ENCODE measurements at places on chromosomes 12 and 14.

GRCh38 chr14:20820063-20820904 lies 17.6 kb upstream of the RNASE1 start:
- DNase-seq = no peak

DNA sequence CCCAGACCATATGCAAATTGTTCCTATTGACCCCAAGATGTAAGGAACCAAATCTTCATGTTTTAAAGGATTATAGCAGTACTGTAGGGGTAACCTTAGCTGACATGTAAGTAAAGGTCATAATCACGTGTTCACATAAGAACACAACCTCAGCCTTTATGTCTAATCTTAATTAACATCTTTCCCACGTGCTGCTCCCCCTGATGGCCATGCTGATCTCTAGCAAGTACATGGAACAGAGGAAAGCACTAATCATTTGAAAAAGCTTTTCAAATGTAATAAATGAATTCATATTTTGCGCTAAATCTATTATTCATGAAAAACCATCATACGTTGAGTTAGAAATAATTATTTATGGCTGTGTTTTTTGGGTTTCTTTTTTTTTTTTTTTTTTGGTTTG lies 30.5 kb upstream of the ITPR2 start:
- DNase-seq = no peak

DNA sequence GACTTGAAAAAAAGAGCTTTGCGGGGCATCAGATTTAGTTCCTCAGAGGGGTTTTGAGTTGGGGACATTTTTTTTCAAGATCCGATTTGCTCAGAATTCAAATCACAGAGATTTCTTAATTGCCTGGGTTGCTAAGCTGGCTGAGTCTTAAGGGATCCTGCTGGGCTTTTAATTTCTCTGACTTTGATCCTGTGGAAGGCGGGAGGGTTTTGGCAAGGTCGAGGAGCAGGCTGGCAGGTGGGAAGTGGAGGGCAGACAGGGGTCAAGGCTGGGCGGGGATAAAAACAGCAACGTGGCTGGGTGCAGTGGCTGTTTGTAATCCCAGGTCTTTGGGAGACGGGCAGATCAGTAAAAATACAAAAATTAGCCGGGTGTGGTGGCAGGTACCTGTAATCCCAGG lies 33.5 kb upstream of the CCDC63 start:
- DNase-seq = no peak

DNA sequence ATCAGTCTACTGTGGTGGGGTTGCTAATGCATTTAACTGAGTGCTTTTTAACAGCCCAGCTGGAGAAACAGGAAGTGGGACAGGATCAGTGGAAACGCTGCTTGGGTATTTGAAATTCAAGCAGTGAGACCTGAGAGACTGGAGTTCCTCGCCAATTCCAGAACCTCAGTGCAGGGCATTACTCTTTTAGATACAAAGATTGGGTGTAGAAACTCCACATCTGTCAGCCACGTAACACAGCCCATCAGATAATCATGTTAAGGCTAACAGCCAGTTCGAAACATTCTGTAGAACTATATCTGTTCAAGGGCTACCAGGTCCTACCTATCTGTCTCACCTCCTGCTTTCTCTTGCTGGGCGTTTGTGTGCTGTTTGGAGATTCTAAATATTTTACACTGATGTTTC lies 45.5 kb downstream of the RAD52 start:
- no peak for DNase-seq

DNA sequence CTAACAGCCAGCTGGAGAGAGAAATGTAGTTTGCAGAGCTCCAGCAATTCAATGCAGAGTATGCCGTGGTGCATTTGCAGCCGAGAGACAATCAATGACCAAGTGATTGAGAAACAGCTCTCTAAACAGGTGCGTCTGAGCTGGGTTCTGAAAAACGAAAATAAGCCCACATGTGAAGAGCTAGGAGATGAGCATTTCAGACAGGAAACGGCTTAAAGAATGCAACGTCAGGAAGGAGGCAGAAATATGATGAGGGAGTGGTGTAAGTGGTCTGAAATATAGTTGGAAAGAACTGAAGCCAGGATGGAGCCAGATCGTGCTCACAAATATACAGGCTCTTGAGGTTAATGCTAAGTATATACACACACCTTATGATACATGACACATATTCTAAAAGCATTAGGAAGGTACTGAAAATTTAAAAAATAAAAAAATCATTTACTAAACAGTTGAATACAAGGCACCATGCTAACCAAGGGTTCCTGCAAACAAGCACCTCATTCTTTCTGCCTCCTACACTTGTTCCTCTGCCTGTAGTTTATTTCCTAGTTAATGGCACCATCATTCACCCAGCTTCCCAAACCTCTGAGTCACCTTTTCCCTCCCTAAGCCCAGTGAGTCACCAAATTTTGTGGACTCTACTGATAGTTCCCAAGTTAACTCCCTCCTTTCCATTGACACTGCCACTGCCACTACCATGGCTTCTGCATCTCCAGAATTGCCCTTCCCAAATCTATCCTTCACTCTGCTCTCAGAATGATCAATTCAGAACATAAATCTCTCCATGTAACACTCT lies 2.3 kb upstream of the GARIN2 start:
- no peak for DNase-seq

DNA sequence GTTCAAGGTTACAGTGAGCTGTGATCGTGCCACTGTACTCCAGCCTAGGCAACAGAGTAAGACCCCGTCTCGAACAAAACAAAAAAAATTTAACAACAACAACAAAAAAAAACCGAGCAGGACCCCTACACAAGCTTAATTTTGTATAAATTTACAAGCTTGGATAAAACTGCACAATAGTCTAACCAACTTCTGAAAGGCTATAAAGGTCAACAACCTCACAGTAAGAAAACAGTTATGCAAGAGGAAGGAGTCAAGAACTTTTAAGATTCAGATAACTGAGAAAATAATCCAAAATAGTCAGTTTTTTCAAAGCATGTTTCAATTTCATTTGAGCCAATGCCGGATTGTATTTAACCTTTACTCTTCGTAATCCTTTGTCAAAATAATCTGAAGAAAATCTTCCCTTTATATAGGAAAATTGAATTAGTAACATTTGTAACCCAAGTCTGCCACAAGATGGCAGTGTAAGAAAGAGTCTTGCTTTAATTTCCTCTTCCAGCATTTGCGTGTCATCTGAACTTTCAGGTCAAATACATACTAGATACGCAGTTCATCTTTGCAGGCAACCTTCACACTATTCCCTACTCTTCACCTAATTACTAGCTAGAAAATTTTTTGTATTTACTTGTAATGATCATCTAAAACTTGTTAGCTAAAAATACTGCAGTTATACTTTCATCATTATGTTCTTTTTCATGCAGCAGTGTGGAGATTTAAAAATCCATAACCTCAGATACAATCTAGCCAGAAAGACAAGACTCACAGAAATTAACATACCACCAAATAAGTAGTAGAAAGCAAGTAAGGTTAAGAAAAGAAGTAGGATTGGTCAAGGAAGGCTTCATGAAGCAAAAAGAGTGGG lies 5.8 kb downstream of the CCNB1IP1 start:
- peak; percentile 83 for DNase-seq

- no peak for DNase-seq
These were observed 73.2 kb downstream of the SLC25A47 start for GRCh38 chr14:100396266-100396795.

DNA sequence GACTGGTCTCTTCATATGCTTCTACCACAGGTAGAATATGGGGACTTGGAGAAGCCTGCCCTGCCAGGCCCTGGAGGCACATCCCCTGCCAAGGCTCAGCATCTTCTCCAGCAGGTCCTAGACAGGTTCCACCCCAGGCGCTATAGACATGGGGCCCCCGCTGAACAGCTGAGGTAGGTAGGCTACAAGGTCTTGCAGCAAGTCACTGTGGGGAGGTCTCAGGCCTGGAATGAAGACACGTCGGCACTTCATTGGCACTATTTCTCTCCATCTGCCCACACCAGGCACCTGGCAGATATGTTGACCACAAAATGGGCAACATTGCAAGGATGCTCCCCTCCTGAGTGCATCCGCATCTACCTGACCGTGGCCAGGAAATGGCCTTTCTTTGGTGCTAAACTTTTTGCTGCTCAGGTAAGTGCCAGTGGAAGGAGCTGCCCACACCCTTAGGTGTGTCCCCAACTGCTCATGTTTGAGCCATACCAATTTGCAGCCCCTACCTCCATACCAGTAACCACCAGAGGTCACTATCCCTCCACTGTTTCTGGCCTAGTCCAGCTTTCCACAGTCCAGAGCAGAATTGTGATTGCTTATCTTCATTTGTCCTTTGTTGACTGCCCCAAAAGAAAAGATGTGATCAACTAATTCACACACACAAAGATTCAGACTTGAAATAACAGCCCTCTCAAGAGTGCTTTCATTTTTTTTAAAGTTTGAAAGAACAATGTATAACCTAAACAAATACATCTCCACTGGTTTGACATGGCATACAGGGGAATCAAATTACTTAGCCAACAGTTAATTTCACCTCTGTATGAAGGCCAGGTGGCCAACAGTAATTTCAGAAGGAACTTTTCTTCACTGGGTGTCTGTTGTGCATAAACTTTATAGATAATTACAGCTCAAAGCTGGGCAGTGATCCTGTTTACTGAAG lies 16.1 kb downstream of the PIGH start:
- peak; percentile 65 for DNase-seq

GRCh38 chr12:49555631-49556390 lies 12.1 kb downstream of the MCRS1 start:
- no peak for DNase-seq

- DNase-seq = no peak
These were observed 9.4 kb downstream of the RNF41 start for GRCh38 chr12:56212361-56212760.

DNA sequence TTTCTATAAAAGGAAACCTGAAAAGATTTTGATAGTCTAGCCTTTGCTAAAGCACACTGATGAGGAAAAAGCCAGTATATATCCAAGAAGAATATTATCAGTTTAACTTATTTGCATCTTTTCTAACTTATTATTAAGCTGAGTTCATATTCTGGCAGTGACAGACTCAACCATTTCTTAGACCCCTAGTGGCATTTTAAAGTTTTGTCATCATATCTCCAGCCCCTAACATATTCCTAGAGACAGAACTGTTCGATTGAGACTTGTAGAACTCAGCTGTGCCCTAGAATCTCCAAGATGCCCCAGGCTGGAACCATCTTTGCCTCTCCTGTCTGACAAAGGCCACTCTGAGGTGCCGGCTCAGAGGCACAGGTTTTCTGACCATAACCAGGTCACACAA lies 365.6 kb downstream of the NELL2 start:
- DNase-seq = no peak

- DNase-seq = no peak
These were observed 34.6 kb downstream of the MTHFD1 start for GRCh38 chr14:64422756-64423155.

DNA sequence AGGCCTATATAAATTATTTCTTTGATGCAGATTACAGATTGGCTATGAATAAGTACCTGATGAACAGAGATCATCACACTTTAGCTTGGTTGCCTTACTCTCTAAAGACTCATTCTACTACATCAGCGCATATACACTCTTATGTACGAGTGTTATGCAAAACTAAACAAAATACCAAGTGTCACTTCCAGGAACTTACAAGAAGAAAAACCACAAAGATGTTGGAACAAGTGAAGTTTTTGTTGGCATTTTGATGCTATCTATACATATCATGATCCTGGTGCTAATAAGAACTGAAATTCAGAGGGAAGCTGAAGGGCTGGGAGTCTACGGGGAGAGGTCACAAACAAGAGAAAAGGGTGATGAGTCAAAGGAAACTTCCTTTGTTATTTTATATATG lies 47.9 kb upstream of the CERS5 start:
- DNase-seq = no peak

DNA sequence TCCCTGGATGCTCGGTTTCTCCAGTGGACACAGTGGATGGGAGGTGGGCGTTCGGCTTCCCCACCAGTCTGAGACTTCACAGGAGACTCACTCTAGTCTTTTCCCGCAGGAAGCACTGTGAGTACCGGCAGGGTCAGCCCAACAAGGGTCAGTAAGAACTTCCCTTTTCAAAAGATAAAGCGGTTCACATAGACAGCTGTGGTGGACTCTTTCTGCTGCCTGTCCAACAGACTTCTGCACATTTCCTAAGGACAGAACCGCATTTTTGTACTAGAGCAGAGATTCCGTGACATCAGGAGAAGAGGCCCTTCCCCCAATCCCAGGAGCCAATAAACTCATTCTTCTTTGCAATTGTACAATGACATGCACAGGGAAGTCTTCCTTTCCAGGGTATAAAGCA lies 10.4 kb downstream of the LTBR start:
- no peak for DNase-seq

- no peak for DNase-seq
These were observed 113.4 kb downstream of the PLXNC1 start for GRCh38 chr12:94261786-94262185.

- DNase-seq = peak; percentile 40
These were observed 256.8 kb upstream of the FLRT2 start for GRCh38 chr14:85273099-85273677.

DNA sequence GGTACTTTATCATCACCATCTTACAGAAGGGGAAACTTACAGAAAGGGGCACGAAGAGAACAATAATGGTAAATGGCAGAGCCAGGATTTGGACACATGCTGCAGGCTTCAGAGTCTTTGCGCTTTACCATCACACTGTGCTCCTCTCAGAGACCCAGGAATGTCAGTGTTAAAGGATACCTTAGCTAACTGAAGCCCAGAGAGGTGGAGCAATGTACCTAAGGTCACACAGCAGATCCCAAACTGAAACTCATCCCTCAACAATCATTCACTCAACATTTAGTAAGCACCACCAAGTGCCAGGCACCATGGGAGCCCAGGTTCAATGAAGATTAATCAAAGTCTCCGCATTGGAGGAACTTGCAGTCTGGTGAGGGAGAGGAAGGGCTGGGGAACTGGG lies 8.0 kb upstream of the KRT78 start:
- no peak for DNase-seq

GRCh38 chr14:101357038-101357437 lies 204.3 kb upstream of the DIO3 start:
- no peak for DNase-seq

DNA sequence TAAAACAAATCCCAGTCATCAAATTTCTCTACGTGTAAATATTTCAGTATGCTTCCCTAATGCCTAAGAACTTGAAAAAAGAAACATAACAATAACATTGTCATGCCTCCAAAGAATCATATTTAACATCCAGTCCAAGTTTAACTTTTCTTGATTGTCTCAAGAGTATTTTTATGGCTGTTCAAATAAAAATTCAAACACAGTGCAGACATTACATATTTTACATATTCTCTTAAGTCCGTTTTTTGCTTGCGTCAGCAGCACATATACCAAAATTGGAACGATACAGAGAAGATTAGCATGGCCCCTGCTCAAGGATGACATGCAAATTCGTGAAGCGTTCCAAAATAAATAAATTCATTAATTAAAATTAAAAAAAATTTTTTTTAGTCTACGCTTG lies 23.3 kb upstream of the EEA1 start:
- no peak for DNase-seq

DNA sequence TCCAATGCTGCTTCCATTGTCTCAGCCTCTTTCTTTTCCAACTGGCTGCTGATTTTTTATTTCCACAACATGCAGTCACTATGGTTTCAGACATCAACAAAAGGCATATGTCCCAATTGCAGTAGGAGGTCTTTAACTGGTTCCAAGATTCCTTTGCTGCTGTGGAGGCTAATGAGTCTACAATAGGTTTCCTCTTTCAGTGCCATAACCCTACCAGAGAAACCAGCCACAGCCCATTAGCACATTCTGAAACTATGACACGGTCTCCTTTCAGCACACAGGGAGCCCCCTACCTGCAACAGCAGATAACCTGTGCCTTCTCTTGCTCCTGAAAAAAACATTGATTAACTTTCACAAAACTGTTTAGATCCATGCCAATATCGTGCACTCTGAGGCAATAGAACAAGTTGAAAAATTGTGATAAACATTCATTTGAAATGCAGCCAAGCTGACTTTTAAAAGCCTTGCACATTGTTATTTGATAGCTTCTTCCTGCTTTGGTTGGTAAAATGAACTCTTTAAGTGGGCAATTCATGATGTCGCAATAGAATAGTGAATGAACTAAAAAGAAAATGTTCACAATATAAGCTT lies 32.4 kb downstream of the PLEKHG7 start:
- DNase-seq = peak; percentile 98

All from lung (tissue), 17 donors.